ENCODE measurements at places on chromosomes 1 and 21. TPM values are rescaled to one million over a fixed set of nuclear protein-coding genes. Genes with fewer than 3 reads are reported as not detected.

EXOC8 gene
- total RNA-seq = 12.8 TPM

NPHS2 gene
- not detected for total RNA-seq

FCRL4 gene
- not detected for total RNA-seq

OVAAL gene
- total RNA-seq = 4.6 TPM

RHD gene
- not detected for total RNA-seq

CD53 gene
- 8.0 TPM for total RNA-seq

TSSK3 gene
- 1.7 TPM for total RNA-seq

TAL1 gene
- total RNA-seq = 3.4 TPM

VANGL2 gene
- 2.9 TPM for total RNA-seq

RPTN gene
- total RNA-seq = not detected

CHAF1B gene
- 0.81 TPM for total RNA-seq

NMNAT2 gene
- total RNA-seq = 5.1 TPM

AVPR1B gene
- not detected for total RNA-seq

PCBP3 gene
- total RNA-seq = 2.6 TPM

CDC42BPA gene
- 30.8 TPM for total RNA-seq

PROK1 gene
- total RNA-seq = not detected

FAM177B gene
- not detected for total RNA-seq

JAM2 gene
- total RNA-seq = 30.9 TPM

MPL gene
- 0.72 TPM for total RNA-seq

C8A gene
- not detected for total RNA-seq

LAMC1 gene
- 171 TPM for total RNA-seq

ESRRG gene
- total RNA-seq = 26.6 TPM

FAM131C gene
- total RNA-seq = 3.1 TPM

RCAN3 gene
- 6.3 TPM for total RNA-seq

OR2M3 gene
- not detected for total RNA-seq

KRTAP12-2 gene
- total RNA-seq = not detected

TEDDM1 gene
- total RNA-seq = not detected

SLC16A1 gene
- 133 TPM for total RNA-seq

CD84 gene
- total RNA-seq = 1.4 TPM

AADACL3 gene
- total RNA-seq = not detected

TPTE gene
- total RNA-seq = not detected

Measured in heart left ventricle (tissue), 16 donors.